Activated CD8-positive, alpha-beta memory T cell treated with anti-CD3 and anti-CD28 coated beads, Interleukin-2, amount 50 U/mL, for 4 hours (primary cell): ENCODE measurements at places on chromosomes 13 and 19.

- DNase-seq, result no peak
Measured at GRCh38 chr13:39897636-39898035, 242.2 kb downstream of the COG6 start.

DNA sequence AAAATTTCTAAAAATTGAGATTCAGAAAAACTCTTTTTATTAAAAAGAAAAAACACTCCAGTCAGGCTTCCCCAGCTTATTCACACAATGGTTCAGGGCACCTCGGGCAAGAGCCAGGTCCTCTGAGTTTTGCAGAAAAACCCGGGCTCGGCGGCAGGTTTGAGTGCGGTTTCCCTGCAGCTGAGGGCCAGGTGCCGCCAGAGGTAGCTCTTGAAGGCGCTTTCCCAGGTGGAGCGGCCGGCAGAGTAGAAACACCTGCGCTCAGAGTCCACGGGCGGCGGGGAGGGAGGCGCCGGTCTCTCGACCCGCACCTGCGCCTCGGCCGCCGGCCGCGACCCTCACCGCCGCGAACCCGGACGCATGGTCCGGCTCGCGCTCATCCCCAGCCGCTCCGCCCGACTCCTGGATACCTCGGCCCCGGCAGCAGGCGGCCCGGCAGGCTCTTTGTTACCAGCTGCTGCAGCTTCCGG, 444 bp downstream of the PROSER1 start:
- DNase-seq, result no peak

GRCh38 chr19:29674374-29675119, 9.3 kb downstream of the PLEKHF1 start:
- no peak for DNase-seq

GRCh38 chr19:49056101-49056901, 1.2 kb downstream of the CGB7 start:
- DNase-seq, result peak; percentile 56
